NCI-H1694 treated with DMSO at 0.1 percent for 48 hours (cell line): ENCODE measurements at places on chromosomes 11 and 22.
A peak's percentile ranks its signal among the peaks of the same experiment; 100 is the strongest.

DNA sequence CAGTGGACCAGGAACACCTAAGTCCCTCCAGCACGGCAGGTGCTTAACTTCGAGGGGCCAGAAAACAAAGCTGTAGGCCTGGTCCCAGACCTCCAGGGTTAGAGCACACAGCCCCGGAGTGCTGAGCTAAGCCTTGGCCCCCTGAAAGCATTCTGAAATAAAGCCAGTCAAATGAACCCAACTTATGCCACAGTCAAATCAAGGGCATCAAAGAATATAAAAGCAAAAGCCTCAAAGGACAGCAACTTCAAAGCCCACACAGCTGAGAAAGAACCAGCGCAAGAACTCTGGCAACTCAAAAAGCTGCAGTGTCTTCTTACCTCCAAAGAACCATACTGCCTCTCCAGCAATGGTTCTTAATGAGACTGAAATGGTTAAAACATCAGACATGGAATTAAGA lies 39.1 kb downstream of the TMEM123 start:
- no peak for DNase-seq

- DNase-seq: no peak
Measured at GRCh38 chr22:40782521-40782920, 36.6 kb downstream of the SLC25A17 start.

DNA sequence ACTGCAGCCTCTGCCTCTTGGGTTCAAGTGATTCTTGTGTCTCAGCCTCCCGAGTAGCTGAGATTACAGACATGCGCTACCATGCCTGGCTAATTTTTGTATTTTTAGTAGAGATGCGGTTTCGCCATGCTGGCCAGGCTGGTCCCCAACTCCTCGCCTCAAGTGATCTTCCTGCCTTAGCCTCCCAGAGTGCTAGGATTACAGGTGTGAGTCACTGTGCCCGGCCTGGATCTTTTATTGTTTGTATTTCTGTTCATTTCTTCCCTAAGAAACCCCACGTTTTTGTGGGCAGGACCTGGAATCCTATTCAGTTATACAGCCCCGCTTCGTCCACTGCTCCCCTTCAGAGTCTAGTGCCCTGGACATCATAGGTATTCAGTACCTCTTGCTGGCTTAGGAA lies 28.7 kb downstream of the ZBTB16 start:
- DNase-seq: no peak

DNA sequence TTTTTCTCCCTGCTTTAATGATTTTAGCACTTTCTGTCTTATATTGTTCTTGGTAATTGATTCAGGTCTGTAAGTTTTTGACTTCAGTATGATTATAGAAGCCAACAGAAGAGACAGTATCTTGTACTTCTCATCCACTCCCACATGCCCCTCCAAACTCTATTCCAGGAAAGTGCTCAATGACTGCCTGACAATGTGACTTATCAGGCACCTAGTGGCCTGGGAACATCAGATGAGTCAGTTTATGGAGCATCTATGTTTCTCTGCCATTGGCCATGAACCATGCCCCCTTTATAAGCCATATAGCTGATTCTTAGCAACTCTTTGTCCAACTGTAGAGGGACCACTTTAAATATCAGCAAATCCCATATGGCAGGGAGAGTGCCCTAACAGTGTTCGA lies 179.2 kb upstream of the MTMR2 start:
- DNase-seq: no peak

- DNase-seq: no peak
Measured at GRCh38 chr11:12433571-12434324, 56.4 kb downstream of the PARVA start.

GRCh38 chr11:70597006-70597555 lies 198.8 kb downstream of the CTTN start:
- DNase-seq: no peak

DNA sequence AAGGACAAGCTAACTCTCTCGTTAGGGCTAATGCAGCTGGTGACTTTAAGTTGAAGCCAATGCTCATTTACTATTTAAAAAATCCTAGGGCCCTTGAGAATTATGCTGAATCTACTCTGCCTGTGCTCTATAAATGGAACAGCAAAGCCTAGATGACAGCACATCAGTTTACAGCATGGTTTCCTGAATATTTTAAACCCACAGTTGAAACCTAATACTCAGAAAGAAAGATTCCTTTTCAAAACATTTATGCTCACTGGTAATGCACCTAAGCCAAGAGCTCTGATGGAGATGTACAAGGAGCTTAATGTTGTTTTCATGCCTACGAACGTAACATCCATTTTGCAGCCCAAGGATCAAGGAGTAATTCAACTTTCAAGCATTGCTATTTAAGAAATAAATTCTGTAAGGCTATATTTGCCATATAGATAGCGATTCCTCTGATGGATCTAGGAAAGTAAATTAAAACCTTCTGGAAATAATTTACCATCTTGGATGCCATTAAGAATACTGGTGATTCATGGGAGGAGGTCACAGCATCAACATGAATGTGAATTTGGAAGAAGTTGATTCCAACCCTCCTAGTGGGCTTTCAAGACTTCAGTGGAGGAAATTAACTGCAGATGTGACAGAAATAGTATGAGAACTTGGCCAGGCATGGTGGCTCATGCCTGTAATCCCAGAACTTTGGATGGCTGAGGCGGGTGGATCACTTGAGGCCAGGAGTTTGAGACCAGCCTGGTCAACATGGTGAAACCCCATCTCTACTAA lies 14.5 kb downstream of the XNDC1N start:
- DNase-seq: no peak

- no peak for DNase-seq
Measured at GRCh38 chr11:15843309-15843872, 513.0 kb downstream of the SOX6 start.

DNA sequence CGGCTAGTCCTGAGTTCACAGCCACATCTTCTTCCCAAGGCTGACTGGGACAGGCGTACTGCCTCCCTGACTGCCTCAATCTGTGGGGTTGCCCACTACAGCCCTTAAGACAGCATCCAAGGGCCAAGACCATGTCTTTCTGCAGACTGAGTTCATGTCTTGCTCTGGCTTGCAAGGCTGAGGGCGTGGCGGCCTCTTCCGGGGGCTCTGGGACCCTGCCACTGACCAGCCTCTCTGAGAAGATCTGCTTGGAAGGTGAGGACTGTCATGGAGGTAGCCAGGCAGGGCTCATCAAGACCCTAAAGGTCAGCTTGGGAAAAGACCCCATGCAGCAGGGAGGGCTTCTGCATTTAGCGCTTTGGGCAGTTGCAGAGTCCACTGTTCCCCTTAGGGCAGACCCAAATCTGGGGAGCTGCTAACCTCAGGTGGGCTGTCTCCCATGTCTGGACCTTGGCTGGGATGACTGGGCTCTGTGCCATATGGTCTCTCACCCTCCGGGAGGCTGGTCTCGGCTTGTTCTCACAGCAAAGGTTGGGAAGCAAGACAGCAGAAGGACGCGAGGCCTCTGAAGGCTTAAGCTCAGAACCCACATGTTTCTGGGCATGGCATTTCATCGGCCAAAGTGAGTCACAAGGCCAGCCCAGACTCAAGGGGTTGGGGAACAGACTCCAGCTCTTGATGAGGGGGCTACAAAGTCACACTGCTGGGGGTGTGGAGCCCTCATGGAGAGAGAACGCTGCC lies 109.1 kb upstream of the LMO1 start:
- DNase-seq: no peak

- no peak for DNase-seq
Measured at GRCh38 chr11:17439316-17439782, 37.3 kb downstream of the ABCC8 start.

- no peak for DNase-seq
Measured at GRCh38 chr11:30775233-30775522, 189.0 kb upstream of the MPPED2 start.

- DNase-seq: no peak
Measured at GRCh38 chr11:116557282-116557681, 215.5 kb downstream of the BUD13 start.

DNA sequence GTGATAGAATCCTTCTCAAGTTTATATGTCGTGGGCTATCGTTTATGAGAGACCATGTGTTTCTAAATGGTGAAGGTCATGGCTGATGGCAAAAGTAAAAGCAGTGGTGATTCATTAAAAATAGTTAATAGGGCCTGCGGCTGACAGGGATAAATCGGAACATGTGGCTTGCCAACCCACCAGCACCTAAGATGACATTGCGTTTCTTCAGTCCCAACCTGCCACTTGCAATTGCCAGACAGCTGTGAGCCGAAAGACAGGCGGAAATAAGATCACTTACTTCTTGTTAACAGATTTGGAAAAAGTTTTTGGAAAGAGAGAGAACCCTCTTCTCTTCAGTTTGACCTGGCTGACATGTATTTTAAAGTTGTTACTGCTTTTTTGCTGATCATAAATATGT lies 131.5 kb upstream of the MPPED2 start:
- DNase-seq: no peak

GRCh38 chr11:31237819-31238760 lies 131.4 kb downstream of the DCDC1 start:
- DNase-seq: peak; percentile 62
